ENCODE measurements at places on chromosomes 12 and 14.

GRCh38 chr12:107196681-107197080, 103.3 kb upstream of the CRY1 start:
- DNase-seq, result no peak

- DNase-seq, result no peak
Measured at GRCh38 chr12:104710940-104711689, 247.0 kb downstream of the SLC41A2 start.

GRCh38 chr14:54211551-54212308, 185.1 kb upstream of the CDKN3 start:
- DNase-seq, result no peak

GRCh38 chr12:126681676-126682075, 1585.3 kb upstream of the TMEM132C start:
- no peak for DNase-seq

DNA sequence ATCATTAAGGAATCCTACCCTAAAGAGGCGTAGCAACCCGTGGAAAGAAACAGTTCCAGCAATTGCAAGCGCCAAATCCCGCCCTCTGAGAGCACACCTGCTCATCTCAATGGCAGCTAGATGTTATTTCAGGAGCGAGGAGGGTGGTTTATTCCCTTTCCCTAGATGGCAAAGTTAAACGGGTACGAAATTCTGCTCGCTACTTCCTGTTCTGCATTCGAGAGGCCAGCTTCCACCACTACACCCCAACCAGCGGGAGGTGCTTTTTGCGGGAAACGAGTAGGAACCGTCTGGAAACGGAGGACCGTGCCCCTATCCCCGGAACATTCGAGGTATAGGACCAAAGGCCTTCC, 536 bp downstream of the VPS29 start:
- peak; percentile 4 for DNase-seq
